ENCODE measurements at places on chromosomes 5 and 9.

- peak; percentile 88 for DNase-seq
Measured at GRCh38 chr9:109098171-109098959, 21.4 kb downstream of the TMEM245 start.

DNA sequence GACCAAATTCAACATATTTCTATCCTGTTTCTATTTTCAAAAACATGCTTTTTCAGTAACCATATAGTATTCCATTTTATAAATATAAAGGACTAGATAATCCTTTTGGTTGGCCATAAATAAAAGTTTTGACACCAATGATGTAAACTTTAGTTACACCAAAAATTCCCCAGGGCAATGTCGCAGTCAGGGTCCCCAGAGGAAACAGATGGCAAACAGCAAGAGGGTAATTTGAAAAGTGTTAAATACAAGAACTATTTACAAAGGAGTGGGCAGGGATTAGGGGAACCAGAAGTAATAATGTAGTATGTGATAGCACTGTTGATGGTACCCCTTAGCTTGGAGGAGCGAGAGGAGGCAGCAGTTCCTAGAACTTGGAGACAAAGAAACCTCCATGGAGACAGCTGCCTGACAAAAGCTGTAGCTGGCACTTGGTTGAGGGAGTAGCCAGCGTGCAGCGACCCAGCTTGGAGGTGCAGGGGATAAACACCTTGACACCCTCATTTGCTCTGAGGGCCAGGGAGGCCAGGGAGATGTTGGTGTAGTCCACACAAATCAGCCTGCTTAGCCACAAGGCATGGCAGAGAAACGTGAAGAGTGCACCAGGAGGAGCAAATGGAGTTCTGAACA lies 18.3 kb upstream of the MSANTD3 start:
- DNase-seq: no peak

- no peak for DNase-seq
Measured at GRCh38 chr9:3875361-3876132, 349.7 kb upstream of the RFX3 start.

- DNase-seq: no peak
Measured at GRCh38 chr9:76027416-76027815, 136.9 kb downstream of the PCSK5 start.

- no peak for DNase-seq
Measured at GRCh38 chr9:101907466-101907865, 169.0 kb upstream of the GRIN3A start.

GRCh38 chr5:133372293-133372937 lies 239.9 kb downstream of the FSTL4 start:
- DNase-seq: peak; percentile 49

DNA sequence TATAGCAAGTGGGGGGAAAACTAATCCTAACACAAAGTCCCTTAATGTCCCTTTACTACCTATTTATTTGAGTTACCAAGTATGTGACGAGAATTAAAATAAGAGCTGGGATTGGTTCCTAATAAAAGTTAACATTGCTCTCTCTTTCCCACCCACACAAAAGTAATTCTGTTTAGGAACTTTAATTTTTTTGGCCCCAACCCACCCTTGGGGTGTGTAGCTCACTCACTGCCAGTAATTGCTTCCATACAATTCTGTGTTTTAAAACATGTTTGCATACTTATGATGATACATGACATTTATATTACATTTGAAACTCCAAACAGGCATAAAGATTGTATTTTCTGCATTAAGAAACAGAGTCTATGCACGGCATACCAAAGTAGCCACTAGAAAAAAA lies 106.5 kb downstream of the BNC2 start:
- DNase-seq: no peak

GRCh38 chr9:110615498-110615897 lies 36.0 kb upstream of the SVEP1 start:
- no peak for DNase-seq

DNA sequence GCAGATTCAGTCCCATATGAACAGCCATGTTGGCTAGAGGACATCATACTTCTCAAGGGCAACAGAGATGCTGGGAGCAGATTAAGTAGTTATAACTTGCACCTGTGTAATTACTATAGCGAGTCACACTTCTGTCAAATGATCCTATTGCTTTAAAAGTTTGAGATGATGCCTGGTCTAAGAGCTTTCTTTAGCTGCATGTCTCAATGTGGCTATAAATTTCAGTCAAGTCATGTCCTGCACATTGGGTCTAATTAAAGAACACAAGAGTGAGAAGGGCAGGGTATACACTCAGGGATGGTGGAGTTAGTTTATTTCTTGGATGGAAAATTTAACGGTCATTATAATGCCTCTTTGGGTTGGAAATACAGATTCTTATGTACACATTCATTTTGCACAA lies 557.3 kb downstream of the RAB3C start:
- no peak for DNase-seq

GRCh38 chr9:16637218-16637617 lies 233.3 kb downstream of the BNC2 start:
- DNase-seq: no peak

DNA sequence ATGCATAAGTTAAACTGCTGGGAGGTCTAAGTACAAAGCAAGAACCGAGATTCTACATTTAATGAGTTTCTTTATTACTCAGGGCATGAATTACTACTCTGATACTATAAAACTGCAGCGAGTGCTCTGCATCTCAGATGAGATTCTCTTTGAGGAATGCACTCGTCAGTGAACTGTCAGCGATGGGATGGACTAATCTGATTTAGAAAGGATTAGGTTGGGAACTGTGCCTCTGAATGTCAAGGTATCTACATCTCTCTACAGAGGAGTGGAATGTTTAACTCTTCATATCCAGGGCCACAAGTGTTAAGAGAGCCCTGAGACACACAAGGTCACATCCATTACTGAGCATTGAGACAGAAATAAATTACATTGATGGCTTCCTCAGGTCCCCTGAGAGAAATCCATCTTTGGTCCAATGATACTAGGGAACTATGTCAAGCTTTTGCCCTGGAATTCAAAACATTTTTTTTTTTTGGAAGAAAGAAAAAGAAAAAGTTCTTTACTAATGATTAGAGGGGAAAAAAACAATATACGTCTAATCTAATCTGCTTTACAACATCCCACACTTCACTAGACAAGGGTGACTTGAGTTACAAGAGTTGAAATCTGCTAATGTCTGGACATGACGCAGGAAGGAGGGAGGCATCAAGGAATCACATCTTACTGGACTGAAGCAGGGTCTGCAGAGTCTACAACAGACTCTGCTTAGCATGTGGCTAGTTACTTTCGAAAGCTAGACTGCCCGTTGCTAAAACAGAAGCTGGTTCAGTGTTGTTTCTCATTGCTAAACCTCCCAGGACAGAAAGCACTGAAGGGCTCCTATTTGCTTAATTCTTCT lies 270.0 kb upstream of the TLE4 start:
- no peak for DNase-seq

DNA sequence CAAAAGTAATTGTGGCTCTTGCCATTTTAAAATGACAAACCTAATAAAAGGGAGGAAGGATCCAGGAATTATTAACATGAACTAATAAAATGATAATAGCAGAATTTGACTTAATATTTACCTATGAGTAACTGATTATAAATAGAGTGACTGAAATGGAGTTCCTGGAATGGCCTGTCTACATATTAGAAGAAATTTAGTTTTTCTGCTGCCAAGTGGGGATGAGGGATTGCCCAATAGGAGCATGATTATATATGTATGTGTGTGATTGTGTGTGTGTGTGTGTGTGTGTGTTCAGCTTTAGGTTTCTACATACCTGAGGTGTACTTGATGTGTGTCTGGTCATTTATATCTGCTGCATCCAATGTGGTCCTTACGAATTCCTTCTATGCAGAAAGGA lies 36.6 kb upstream of the ITGA1 start:
- DNase-seq: no peak

- no peak for DNase-seq
Measured at GRCh38 chr5:179536676-179537075, 13.7 kb upstream of the RUFY1 start.

DNA sequence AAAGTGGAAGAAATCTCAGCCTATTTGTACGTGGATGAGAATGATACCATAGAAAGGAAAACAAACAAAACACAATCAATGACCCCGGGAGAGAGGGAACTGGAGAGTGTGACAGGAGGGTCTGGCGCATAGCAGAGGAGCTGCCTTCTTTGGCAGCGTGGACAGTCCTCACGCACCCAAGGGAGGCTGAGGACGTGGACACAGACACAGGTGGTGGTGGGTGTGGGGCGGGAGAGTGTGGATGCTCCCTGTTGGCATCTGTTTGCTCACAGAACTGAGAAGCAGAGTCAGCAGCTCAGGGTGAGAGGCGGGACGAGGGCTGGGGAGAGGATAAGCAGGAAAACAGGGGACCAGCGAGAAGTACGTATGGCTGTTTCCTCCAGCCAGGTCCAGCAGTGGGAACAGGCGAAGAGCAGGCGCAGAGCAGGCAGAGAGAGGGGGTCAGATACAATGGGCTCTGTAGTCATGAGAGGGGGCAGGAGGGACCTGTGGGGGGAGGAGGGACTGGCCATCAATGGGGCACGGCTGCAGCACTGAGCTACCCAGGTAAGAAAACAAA lies 10.0 kb downstream of the CMBL start:
- DNase-seq: no peak

- no peak for DNase-seq
Measured at GRCh38 chr5:56108246-56108645, 113.5 kb upstream of the IL6ST start.

- no peak for DNase-seq
Measured at GRCh38 chr5:72433522-72433921, 73.7 kb downstream of the ZNF366 start.

DNA sequence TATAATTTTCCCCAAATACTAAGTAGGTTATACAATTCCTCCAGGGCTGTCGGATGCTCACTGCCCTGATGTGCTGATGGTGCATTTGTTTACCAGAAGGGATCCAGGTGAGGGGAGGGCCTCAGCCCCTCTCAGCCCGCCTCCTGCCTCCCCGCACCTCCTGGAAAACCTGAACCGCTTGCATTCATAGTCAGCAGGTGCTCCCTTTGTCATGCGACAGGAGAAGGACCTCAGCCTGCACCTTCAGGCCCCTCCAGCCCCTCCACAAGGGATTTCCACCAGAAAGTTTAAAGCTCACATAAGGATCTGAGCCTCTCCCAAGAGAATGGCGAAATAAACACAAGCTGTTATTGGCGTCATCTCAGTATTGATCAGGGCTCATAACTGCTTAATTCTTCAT lies 36.5 kb upstream of the NTNG2 start:
- DNase-seq: no peak

DNA sequence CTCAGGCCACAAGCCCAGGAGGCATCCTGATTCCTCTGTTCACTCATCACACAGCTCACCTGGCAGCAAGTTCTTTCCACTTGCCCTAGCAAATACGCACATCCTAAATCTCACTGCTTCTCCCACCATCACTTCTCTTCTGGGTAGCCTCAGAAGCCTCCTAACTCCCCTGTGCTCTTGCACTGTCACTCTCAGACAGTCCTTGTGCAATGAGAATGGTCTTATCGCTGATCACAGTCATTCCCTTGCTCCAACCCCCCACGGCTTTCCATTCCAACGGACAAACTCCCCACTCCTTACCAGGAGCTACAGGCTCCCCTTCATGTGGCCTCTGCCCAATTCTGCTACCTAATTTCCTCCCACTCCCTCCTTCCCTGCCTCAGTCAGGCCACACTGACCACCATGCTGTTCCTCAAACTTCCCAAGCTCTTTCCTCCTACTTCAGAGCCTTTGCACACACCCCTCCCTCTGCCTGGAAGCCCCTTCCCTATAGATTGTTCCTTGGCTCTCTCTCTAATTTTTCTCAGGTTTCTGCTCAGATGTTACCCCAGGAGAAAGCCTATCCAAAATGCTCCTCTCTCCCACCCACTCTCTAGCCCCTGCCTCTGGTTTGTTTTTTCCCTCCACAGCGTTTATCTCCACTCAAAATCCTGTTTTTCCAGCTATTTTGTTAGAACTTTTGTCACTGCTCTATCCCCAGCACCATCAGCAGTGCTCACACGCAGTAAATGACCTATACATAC lies 34.1 kb upstream of the TNFAIP8 start:
- DNase-seq: no peak

DNA sequence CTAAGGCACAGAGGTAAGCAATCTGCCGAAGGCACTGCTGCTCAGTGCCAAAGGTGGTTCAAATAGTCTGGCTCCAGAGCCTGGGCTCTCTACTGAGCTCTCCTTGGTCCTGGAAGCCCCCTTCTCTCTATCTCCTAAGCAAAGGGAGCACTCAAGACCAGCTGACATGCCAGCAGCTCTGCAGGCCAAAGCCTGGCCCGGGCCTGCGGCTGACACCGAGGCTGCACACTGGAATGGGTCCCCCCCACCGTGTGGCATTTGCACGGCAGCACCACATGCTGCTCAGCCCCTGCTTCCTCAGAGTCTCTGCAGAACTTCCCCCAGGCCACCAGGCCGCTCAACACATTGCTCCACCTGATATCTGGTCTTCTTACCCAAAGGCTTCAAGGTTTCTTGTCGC lies 57.8 kb upstream of the GOLPH3 start:
- no peak for DNase-seq

DNA sequence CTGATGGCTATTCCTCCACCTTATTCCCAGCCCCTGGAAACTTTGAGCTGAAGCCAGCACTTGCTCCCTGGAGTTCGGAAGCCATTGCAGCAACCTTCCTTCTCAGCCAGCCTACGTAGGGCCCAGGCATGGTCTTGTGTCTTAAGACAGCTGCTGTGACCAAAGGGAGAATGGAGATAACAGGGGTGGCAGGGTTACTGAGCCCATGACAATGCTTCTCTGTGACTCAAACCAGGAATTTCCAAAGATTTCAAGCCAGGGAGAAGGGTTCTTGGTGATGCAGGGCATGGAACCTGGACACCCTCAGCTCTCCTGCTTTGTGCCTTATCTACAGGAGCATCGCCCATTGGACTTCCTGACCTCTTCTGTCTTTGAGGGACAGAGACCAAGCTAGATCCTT lies 12.2 kb downstream of the SLC31A2 start:
- DNase-seq: no peak
